Umbilical cord (tissue), 2 donors: ENCODE measurements at places on chromosomes 11 and 22. TPM values are rescaled to one million over a fixed set of nuclear protein-coding genes. Genes with fewer than 3 reads are reported as not detected.
A peak's percentile ranks its signal among the peaks of the same experiment; 100 is the strongest.

The HBD gene
- not detected for total RNA-seq

The CASP1 gene
- total RNA-seq: 38.3 TPM

DNA sequence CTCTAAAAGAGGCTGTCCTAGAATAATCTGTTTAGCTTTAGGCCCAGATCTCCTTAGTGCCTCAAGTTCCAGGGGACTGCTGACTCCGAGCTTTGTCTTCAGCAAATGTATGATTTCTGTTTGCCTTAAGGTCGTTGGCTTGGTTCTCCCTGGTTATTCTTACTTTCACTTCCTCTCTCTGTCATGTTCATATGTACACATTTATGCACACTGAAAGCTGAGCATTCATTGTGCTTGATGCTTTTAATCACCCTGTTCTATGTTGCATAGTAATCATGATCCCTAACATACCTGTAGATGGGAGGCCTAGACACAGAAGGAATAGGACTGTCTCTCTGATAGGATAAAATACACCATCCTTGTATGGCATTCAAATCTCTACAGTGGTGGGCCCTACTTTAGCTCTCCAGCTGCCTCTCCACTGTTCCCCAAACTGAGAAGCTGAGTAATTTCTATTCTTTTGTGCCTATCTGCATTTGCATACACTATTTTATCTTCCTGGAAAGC lies 7.2 kb downstream of the PPFIBP2 start:
- DNase-seq: peak; percentile 64

DNA sequence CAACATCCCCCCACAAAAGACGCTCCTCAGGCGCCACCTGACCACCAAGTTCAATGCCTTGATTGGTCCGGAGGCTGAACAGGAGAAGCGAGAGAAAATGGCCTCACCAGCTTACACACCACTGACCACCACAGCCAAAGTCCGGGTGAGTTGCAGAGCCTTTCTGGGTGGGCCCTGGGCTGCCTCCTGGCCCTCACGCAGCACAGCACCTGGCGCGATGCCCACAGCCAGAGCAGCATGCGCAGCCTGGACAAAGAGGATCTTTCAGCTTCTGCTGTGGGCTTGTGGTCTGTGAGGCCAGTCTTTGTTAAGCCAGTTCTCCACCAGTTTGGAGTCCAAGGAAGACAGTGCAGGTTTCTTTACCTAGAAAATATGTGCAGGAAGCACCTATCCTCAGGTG lies 21.6 kb downstream of the CYB5R2 start:
- DNase-seq: no peak

DNA sequence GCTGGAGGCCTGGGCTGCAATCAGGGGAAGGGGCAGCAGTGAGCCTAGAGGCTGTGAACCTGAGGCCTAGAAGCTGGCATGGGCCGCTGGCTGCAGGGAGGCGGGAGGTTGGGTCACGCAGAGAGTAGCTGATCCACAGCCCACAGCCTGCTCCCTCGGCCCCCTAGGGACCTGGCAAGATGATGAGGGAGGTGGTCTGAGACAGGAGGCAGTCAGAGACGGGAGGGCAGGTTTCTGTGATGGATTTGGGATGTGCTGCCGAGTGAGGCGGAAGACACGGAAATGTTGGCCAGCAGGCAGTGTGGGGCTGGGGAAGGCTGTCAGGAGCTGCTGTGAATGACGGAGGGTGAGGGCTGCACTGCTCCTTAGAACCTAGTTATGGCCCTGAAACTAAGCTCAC lies 22.7 kb downstream of the LRFN4 start:
- no peak for DNase-seq

- DNase-seq: peak; percentile 88
These were observed 10.4 kb upstream of the MRPL17 start for GRCh38 chr11:6693342-6694228.

- no peak for DNase-seq
These were observed 515.8 kb downstream of the NTM start for GRCh38 chr11:131886201-131886600.
